ENCODE measurements at places on chromosomes 5 and 9. TPM values are rescaled to one million over a fixed set of nuclear protein-coding genes. Genes with fewer than 3 reads are reported as not detected.
A peak's percentile ranks its signal among the peaks of the same experiment; 100 is the strongest.

DNA sequence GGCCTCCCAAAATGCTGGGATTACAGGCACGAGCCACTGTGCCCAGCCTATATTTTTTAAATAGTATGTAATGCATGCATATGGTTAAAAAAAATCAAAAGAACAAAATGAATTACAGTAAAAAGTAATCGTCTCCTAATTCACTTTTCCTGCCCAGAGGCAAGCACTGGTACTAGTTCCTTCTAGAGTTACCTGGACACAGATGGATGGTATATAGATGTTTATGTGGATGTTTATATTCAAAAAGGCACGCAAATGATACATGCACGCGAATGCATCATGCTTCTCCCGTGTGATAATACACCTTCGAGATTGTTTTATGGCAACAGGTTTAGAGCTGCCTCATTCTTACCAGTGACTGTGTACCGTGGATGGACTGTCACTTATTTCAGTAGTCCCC, 21.4 kb downstream of the ABL1 start:
- no peaks in the 10 kb centered on the region for H3K4me1 ChIP-seq
- no peaks in the 10 kb centered on the region for H3K36me3 ChIP-seq
- no peak for DNase-seq
- no peak overlapping the region for H3K27ac ChIP-seq

GRCh38 chr5:174735498-174736330, 11.3 kb downstream of the MSX2 start:
- no peaks in the 10 kb centered on the region for H3K4me1 ChIP-seq
- H3K27ac ChIP-seq: no peak overlapping the region
- DNase-seq: peak; percentile 53
- H3K4me3 ChIP-seq: no peak overlapping the region
- no peaks in the 10 kb centered on the region for H3K27me3 ChIP-seq

- no peak overlapping the region for H3K4me3 ChIP-seq
- no peak overlapping the region for H3K27ac ChIP-seq
- no peak for DNase-seq
- no peaks in the 10 kb centered on the region for H3K27me3 ChIP-seq
- no peaks in the 10 kb centered on the region for H3K36me3 ChIP-seq
- H3K4me1 ChIP-seq: no peaks in the 10 kb centered on the region
These were observed 28.9 kb downstream of the ARHGEF28 start for GRCh38 chr5:73654819-73655318.

GRCh38 chr9:121107881-121108280, 33.1 kb downstream of the CNTRL start:
- peaks cover 23% of the 10 kb centered on the region for H3K4me1 ChIP-seq

DNA sequence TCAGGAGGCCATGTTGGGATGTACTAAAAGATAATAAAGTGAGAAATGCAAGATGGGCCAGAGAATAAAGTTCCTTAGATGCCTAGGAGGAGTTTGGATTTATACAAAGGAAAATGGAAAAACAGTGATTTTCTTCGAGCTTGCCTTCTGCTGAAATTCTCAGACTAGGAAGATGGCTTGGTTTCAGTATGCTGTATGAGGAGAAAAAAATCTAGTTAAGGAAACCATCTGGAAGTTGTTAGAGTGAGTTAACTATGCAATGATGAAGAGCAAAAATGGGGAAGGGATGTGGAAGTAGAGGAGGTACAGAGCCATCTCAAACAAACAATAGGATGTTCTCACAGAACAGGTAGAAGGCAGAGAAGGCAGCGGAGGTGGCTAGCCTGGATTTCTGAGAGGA, 162.9 kb upstream of the FTMT start:
- H3K27ac ChIP-seq: no peak overlapping the region
- no peak for DNase-seq
- H3K36me3 ChIP-seq: no peaks in the 10 kb centered on the region
- no peaks in the 10 kb centered on the region for H3K4me1 ChIP-seq
- H3K4me3 ChIP-seq: no peak overlapping the region

DNA sequence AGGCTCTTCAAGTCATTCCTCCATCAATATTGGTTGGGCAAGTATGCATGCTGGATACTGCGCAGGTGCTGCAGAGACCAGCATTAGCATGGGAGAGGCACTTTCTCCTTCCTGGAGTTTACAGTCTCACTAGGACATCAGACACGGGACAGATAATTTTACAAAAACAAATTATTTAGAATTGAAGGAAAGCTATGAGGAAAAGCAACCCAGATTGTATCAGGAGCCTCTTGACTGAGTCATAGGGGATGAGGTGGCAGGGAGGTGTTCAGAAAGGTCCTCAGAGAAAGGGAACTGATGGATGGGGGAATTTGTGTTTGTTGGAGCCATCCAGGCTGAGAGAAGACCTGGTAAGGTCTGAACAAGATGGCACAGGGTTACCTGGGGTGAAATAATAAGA, 24.5 kb upstream of the RAB14 start:
- no peak overlapping the region for H3K27ac ChIP-seq
- H3K4me3 ChIP-seq: no peak overlapping the region
- peaks cover under 1% of the 10 kb centered on the region for H3K36me3 ChIP-seq

GRCh38 chr9:124257844-124258606, at the start of gene NEK6:
TSS of gene NEK6 (plus strand) at chr9:124257949. CDS start at chr9:124301965, 44,016 bp downstream.
- peak; percentile 77 for DNase-seq
- H3K36me3 ChIP-seq: peaks cover 15% of the 10 kb centered on the region
- no peaks in the 10 kb centered on the region for H3K27me3 ChIP-seq
- H3K4me1 ChIP-seq: peaks cover 69% of the 10 kb centered on the region

DNA sequence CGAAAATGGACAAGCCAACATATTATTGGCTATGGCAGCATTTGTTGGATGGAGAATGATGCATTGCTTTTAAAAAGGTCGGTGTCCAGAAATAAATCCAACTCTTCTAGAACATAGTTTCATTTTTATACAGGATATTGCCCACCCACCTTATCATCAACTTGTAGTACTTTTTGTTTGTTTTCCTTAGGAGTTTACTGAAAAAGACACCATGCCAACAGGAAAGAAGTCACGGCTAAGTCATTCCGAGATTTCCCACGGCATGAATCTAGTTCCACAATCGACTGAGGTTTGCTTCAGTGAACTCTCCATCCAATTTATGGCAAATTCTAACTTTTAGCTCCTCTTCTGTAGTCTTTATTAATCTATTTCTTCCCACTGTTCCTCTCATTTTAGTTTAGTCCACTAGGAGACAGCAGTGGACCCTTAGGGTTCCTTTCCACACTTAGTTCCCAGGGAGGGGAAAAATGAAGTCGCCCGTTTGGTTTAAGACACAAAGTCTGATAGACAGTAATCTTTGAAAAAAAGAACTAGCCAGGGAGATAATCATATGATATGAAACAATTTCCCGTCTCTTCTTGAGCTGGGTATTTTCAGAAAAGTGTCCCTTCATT, 237.5 kb downstream of the AP3B1 start:
- no peak overlapping the region for H3K4me3 ChIP-seq
- no peaks in the 10 kb centered on the region for H3K27me3 ChIP-seq
- H3K36me3 ChIP-seq: no peaks in the 10 kb centered on the region
- no peak for DNase-seq
- peaks cover 7% of the 10 kb centered on the region for H3K4me1 ChIP-seq
- H3K27ac ChIP-seq: no peak overlapping the region

GRCh38 chr5:119417891-119418605, 34.2 kb upstream of the HSD17B4 start:
- H3K27ac ChIP-seq: no peak overlapping the region
- H3K27me3 ChIP-seq: no peaks in the 10 kb centered on the region
- no peaks in the 10 kb centered on the region for H3K36me3 ChIP-seq
- H3K4me3 ChIP-seq: peak overlapping the region; percentile 30

- no peak for DNase-seq
- peaks cover 2% of the 10 kb centered on the region for H3K4me1 ChIP-seq
- H3K4me3 ChIP-seq: no peak overlapping the region
- no peak overlapping the region for H3K27ac ChIP-seq
- no peaks in the 10 kb centered on the region for H3K36me3 ChIP-seq
- no peaks in the 10 kb centered on the region for H3K27me3 ChIP-seq
These were observed 5.0 kb upstream of the SPARC start for GRCh38 chr5:151691706-151692105.

GRCh38 chr9:88011005-88011766, 36.9 kb upstream of the CDK20 start:
- H3K27ac ChIP-seq: no peak overlapping the region
- DNase-seq: no peak
- no peaks in the 10 kb centered on the region for H3K4me1 ChIP-seq
- no peaks in the 10 kb centered on the region for H3K36me3 ChIP-seq
- no peak overlapping the region for H3K4me3 ChIP-seq

DNA sequence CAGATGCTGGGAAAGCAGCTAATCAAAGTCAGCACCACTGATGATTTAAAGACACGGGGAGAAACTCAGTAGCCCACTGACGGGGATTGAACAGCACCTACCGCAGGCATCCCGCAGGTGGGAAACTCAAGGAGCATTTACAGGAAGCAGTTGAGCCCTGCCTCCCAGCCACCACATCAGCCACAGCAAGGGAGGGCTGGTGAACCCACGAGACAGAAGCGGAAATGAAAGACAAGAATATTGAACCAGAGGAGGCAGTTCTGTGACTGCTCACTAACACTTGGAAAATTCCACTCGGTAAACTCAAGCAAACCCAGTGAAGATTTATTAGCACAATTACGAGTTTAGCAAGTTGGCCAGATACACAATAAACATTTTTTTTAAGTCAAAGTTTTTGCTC, 10.6 kb upstream of the FAM163B start:
- 0 out of 2 replicates have a peak, but pooled peaks cover 4% of the 10 kb centered on the region for H3K4me1 ChIP-seq
- H3K27me3 ChIP-seq: no peaks in the 10 kb centered on the region
- no peak overlapping the region for H3K4me3 ChIP-seq
- H3K27ac ChIP-seq: no peak overlapping the region
- no peaks in the 10 kb centered on the region for H3K36me3 ChIP-seq

DNA sequence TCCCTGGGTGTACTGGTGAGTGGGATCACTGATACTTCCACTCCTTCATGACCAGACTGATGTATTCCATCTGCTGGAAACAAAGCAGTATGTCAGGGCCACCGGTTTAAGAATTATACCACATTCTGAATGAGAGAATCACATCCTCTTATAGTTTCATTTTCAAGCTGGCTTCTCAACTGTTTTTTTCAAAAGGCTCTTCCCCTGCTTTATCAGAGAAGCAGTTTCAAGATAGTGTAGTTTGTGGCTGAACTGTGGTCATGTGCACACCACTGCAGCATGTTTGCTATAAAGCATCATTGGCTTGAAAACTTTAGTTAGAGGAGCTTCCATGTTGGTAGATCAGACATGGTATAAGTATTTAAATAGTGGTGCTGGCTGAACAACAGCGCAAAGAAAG, 450.5 kb upstream of the CDH10 start:
- H3K27ac ChIP-seq: no peak overlapping the region
- H3K4me1 ChIP-seq: no peaks in the 10 kb centered on the region
- H3K27me3 ChIP-seq: no peaks in the 10 kb centered on the region
- no peaks in the 10 kb centered on the region for H3K36me3 ChIP-seq
- no peak for DNase-seq
- H3K4me3 ChIP-seq: no peak overlapping the region

DNA sequence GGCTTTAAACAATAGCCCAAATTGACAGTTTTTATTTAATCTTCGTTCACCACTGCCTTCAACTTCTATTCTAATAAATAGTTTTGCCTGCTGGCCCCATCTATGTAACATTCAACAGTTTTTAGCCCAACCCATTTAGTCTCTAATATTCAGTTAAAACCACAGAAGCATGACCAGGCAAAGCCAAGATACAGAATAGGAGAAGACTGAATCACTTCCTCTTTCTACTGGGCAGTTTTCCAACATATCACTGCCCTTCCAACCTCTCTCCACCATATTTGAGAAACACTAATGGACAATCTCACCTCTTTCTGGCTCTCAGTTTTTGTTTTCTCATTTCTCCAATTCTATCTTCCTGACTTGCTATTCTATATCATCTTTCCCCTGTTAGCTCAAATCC, 352.9 kb downstream of the DNAH5 start:
- no peak for DNase-seq
- H3K36me3 ChIP-seq: no peaks in the 10 kb centered on the region
- H3K27ac ChIP-seq: no peak overlapping the region
- no peaks in the 10 kb centered on the region for H3K27me3 ChIP-seq

GRCh38 chr9:86636519-86636918, 282.3 kb upstream of the TUT7 start:
- no peaks in the 10 kb centered on the region for H3K36me3 ChIP-seq
- no peaks in the 10 kb centered on the region for H3K27me3 ChIP-seq
- no peaks in the 10 kb centered on the region for H3K4me1 ChIP-seq
- H3K4me3 ChIP-seq: no peak overlapping the region

GRCh38 chr9:88937248-88937647, 54.0 kb upstream of the S1PR3 start:
- H3K4me3 ChIP-seq: no peak overlapping the region
- H3K27me3 ChIP-seq: no peaks in the 10 kb centered on the region
- H3K4me1 ChIP-seq: no peaks in the 10 kb centered on the region
- DNase-seq: no peak
- no peak overlapping the region for H3K27ac ChIP-seq
- H3K36me3 ChIP-seq: no peaks in the 10 kb centered on the region

DNA sequence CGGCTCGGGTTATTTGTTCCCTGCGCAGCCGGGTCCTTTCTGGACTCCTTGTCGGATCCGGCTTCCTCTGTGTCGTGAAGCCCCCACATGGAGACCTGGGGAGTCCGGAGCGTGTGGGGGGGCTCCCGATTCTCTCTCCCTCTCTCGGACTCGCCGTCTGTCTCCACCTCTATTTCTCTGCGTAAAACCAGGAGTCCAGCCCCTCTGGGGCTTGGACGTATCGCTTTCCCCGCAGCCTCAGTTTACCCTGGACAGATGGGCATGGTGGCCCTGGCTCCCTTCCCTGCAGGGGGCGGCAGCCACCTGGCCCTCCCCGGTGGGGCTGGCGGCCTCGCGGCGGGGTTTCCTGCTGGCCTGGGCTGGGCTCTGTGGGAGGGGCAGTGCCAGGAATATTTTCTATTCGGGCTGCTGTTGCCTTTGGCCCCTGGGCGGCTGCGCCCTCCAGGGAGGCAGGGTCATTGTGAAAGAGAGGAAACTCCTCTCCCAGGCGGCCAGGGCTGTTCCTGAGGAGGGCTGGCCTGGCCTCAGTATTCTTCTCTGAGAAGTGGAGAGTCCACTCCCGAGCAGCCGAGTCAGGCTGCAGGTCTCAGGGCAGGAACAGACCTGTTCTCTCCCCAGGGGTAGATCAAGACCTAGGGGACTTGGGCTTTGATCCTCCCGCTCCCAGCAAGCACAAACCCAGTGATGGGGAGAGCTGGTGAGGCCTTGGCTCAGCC, 665 bp downstream of the ASS1 start:
- H3K4me3 ChIP-seq: no peak overlapping the region
- H3K36me3 ChIP-seq: no peaks in the 10 kb centered on the region
- no peaks in the 10 kb centered on the region for H3K4me1 ChIP-seq
- H3K27me3 ChIP-seq: no peaks in the 10 kb centered on the region

- peaks cover 33% of the 10 kb centered on the region for H3K4me1 ChIP-seq
- H3K27me3 ChIP-seq: no peaks in the 10 kb centered on the region
- peak overlapping the region; percentile 43 for H3K27ac ChIP-seq
- DNase-seq: peak; percentile 69
- peaks cover 29% of the 10 kb centered on the region for H3K36me3 ChIP-seq
These were observed 378 bp downstream of the DROSHA start for GRCh38 chr5:31531543-31531887.

GRCh38 chr5:80835128-80835527, 125.0 kb upstream of the RASGRF2 start:
- H3K4me1 ChIP-seq: peaks cover 13% of the 10 kb centered on the region
- no peaks in the 10 kb centered on the region for H3K27me3 ChIP-seq
- no peak for DNase-seq

Gene CDKN2A
- 88.7 TPM for total RNA-seq

Gene DCP2
- 128 TPM for total RNA-seq

Gene TSTD2
- total RNA-seq: 23.8 TPM

Gene RNF224
- total RNA-seq: not detected

Gene HSPA4
- total RNA-seq: 122 TPM

Gene CCT5
- total RNA-seq: 381 TPM

Gene PCDHA9
- not detected for total RNA-seq

Gene RAD50
- total RNA-seq: 72.6 TPM

Gene SLC23A1
- not detected for total RNA-seq

Gene NMUR2
- not detected for total RNA-seq

Gene IL33
- total RNA-seq: not detected

Gene TAF11L5
- total RNA-seq: not detected

Gene SLC9A3
- 3.5 TPM for total RNA-seq

Gene ZCCHC10
- 23.7 TPM for total RNA-seq

Gene TEX48
- not detected for total RNA-seq

Measured in Karpas-422 (cell line).